IPS DF 19.7 (cell line): ENCODE measurements at places on chromosomes 4 and X.

DNA sequence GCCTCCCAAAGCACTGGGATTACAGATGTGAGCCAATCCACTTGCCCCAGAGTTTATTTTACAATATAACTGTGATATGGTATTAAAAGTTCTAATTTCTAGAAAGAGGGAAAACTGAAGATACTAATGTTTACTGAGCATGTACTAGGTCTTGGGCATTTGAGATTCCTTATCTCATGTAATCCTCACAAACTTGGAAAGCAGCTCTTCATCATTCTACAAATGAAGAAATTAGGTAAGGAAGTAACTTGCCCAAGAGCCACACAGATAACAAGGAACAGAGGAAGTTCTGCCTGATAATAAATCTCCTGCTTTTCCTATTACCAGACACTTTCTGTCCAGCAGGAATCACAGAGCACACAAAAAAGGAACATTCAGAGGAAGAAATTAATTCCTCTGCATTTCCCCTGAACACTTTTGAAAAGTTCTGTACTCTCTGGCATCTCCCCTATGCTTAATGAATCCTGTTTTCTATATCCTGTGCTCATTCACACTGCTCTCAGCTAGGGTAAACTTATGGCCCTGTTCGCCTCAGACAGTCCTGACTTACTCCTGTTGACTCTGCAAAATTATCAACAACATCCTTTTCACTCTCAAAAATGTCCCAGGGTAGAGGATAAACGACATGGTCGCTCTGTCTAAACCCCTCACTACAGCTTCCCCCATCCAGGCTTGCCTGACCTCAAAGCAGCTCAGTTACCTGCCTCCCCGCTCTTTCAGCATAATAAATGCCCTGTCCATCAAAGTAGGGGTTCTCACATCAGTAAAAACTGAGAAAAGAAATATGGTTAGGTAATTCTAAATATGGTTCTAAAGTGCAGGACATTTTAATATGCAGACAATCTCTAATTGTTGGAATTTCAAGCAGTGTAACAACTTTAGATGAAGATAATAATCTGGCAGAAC lies 13.6 kb downstream of the SH3RF1 start:
- no peak for DNase-seq

- no peak for DNase-seq
Measured at GRCh38 chr4:3307891-3308575, 15.2 kb downstream of the RGS12 start.

- no peak for DNase-seq
Measured at GRCh38 chr4:154471526-154472331, 19.9 kb downstream of the DCHS2 start.

GRCh38 chrX:10555846-10556245 lies 64.5 kb downstream of the MID1 start:
- DNase-seq = no peak

DNA sequence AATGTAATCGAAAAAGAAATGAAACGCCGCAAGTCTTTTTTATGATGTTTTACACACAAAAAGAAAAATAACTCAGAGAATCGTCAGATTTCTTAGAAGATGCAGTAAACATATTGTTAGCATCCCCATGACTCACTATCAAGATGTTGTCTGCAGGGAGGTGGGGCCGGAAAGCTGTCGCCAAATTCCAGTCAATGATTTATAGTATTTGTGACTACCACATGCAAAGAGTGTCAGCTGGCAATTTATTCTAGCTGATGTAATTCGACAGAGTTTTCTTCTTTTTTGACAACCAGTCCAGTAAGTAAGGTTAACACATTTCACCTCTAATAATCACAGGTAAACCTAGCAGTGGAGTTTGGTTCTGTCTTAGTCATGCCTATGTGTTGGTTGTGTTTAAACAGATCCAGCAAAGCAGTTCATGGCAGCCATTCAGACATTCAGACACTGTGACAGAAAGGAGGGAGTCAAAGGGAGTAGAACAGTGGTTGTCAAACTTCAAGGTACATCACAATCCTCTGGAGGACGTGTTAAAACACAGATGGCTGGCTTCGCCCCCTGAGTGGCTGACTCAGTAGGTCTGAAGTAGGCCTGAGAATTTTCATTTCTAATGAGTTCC lies 19.8 kb upstream of the PPP1R2C start:
- no peak for DNase-seq
